Thoracic aorta (tissue), 2 donors: ENCODE measurements at places on chromosomes 11 and 22.

DNA sequence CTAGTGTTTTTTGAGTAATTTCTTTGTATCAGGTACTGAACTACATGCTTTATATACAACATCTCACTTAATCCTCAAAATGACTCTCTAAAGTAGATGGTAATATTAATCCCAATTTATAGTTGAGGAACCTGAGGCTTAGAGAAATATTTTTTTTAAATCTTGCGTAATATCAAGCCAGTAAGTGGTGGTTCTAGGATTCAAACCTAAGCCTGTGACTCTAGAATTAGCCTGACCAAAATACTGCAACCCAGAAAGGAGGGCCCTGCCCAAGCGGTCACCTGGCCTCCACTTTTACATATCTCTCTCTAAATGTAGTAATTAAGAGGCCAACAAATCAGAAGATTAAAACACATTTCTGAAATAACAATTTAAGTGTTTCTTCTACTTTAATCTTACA, 28.6 kb downstream of the SLC36A4 start:
- no peak for DNase-seq

- DNase-seq = no peak
These were observed 22.3 kb downstream of the PPARA start for GRCh38 chr22:46172522-46173110.

DNA sequence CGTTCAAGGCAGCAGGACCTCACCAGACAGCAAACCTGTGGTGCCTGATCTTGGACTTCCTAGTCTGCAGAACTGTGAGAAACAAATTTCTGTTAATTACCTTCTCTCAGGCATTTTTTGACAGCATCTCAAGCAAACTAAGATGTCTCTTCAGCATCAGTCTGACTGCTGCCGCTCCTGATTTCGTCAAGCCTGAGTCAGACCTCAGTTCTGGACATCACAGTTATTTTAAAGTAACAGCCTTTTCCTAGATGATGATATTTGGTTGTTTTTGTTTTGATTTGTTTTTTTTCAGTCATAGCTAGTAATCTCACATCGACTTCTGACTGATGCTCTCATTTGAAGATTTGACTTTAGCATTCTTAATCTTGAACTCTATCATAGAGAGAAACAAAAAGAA, 71.9 kb downstream of the BLID start:
- no peak for DNase-seq

DNA sequence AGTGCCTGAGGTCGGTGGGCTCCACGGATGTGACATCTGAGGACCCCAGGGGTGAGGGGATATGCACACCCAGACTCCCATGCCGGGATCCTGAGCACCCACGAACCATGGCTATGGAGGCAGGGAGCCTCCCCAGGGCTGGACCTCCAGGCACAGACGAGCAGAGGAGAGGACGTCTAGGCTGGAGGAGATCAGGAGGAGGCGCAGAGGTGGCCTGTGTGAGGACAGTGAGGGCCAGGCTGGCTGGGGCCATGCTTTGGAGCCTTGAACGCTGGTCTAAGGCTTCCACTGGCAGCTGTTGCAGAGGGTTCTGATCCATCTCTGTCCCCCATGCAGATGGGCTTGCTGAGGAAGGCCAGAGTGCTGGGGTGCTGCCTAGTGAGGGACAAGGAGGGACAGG, 29.0 kb downstream of the FGF4 start:
- DNase-seq = no peak

DNA sequence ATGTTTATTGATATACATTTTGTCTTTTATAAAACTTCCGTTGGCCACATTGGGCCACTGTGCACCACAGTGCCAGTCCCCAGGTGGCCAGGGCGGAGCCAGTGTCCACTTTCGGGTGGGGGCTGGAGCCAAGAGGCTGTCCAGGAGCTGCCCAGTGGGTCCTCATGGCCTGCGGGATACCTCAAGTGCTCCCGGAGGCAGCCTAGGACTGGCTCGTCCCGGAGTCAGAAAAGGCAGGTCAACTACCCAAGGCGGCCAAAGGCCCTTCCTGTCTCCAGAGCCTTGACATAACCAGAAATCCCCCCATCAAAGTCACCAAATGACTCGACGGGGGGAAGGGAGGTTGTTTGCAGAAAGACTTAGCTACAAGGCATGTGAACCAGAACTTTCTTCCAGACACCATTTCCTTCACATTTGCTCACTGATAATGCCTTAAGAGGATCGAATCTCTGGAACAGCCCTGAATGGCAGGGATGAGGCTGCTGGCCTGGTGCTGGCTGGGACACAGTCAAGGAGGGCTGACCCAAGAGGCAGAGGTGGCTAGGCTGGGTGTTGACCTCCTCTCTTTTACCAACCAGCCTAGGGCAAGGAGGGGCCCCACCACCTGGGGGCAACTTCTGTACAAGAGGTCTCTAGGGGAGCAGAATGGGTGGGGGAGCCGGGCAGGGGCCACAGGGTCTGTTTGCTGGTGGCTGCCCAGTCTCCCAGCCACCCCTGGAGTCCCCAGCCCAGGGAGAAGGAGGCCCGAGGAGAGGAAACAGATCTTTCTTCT, 8.4 kb downstream of the MRGPRF start:
- no peak for DNase-seq

GRCh38 chr11:64537876-64538275, 53.1 kb upstream of the SLC22A12 start:
- no peak for DNase-seq
